ENCODE measurements at places on chromosomes 6 and 20.

DNA sequence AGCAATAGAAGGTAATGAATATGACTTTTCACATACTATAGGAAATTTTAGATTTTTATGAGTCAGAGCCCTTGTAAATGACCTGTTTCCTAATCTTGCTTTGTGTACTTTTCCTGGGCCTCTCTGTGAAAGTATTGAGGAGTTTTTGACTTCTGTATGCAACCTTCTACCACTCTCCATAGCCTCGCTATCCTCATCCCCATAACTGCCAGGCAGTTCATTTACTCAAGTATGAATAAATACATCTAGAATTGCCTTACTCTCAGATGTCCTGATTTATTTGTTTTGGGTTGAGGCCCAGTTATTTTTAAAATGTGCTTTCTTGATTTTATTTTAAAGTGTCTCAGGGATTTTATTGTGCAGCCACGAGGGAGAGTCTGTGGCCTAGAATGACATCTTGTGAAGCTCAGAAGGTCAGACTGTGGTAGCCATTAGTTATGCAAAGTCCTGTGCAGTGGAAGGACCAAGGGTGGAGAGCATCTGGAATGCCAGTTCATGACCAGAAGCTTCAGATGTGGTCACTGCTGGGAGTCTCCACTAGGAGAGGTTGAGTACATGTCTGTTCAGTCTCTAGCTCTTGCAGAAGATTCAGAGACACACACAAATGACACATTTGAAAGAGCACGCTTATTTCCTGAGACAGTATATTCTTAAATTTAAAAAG, 346.2 kb upstream of the IMPG1 start:
- no peak for DNase-seq

DNA sequence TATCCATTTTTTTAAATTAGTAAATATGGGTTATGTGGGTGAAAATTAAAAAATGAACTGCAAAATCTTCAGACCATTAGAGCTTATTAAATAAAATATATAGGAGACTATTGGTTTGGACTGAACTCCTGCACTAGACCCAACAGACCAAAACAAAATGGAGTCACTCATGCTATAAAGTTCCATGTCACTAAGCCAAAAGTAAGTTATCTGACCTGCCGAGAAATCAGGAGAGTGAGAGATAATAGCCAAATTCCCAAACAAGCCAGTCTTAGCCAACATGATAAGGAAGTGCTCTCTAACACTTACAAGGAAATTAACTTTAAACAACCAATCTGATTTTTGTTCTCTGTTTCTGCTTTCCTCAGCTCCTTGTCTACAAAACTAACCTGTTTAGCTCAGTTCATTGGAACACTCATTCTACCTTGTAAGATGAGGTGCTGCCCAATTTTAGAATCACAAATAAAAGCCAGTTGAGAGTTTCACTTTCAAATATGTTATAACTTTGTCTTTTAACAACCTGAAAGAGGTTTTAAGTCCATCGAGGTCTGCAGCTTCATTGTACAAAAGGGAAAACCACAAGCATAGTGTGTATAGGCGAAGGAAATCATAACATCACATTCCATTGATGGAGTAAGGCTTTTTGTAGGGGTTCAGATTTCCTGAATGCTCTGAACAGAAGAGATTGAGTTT, 220.5 kb downstream of the TENT5A start:
- no peak for DNase-seq

- DNase-seq: no peak
Measured at GRCh38 chr20:21103582-21104465, 2.3 kb downstream of the LINC00237 start.

DNA sequence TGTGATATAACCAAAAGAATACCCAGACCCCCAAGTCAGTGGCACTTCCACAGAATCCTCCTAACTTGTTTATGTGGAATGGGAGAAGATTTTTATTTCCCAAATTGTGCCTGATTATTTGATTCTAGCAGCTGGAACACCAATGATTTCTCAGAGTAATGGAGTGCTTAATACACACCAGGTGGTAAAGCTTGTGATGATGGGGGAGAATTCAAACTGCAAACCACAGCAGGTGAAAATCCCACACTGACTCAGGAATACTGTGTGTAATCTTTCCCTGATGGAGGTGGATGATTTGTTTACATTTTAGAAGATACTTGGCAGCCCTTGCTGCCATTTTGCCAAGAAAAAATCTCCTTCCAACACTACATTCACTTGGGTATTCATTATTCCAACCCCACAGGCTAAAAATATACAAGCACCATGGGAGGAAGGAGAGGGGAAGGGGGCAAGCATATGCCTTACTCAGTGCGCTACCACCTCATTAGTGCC, 212.7 kb upstream of the PLN start:
- no peak for DNase-seq

- DNase-seq: no peak
Measured at GRCh38 chr6:19662911-19663310, 174.3 kb upstream of the ID4 start.

GRCh38 chr6:84416043-84416657, 188.7 kb upstream of the CEP162 start:
- DNase-seq: no peak

- DNase-seq: no peak
Measured at GRCh38 chr20:40749985-40750506, 61.0 kb upstream of the MAFB start.

DNA sequence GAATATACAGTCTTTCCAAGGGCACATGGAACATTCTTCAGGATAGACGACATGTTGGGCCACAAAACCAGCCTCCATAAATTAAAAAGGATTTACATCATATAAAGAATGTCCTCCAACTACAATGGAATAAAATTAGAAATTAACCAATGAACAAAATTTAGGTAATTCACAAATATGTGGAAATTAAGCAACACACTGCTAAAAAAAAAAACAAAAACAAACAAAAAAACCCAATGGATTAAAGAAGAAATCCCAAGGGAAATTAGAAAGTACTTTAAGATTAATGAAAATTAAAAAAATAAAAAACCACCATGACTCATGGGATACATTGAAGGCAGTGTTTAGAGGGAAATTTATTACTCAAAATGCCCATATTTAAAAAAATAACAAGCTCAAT, 21.4 kb upstream of the NT5E start:
- no peak for DNase-seq

GRCh38 chr6:108677357-108677756, 116.6 kb downstream of the FOXO3 start:
- no peak for DNase-seq

DNA sequence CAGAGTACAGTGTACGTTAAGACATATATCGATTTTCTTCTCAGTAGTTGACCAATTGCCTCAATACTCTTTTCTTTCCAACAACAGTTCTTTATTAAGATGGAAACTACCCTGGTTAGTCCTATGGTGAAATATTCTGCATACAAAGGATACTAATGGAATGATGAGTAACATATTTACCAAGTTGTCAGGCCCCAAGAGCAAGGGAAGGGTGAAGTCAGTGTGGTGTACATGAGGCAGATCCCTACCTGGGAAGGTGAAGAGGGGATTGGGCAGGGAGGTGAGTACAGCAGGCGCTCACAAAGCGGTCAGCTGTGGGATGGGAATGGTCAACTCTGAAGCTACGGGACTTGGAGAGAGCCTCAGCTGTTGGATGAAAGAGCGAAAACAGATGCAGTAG, 29.7 kb downstream of the GJA1 start:
- DNase-seq: no peak

DNA sequence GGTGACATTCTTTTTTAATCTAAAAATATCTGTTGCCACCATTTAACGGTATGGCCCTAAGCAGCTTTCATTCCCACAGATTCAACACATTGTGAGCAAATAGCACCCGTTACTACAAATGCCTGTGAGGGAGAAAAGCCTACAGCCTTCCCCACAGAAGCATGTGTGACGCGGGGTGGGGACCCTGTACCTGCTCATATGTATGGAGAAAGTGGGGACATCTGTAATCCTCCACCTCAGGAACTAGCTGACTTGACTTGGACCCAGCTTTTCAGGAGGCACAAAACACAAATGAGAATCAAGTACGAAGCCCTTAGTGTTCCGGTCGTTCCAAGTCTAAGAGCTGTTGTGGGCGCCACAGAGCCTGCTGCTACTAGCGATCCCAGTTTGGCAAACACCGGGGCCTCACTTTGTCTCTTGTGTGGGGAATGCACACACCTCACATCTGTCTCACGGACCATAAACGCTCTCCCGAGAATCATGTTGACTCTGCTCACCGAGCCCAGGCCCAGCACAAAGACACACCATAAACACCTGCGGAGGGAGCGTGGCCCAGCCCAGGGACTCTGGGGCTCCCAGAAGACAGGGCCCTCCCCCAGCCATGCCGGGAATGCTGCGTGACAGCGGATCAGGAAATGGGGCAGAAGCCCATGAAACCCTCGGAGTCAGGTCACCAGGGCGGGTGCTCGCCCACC, 21.6 kb downstream of the DLL1 start:
- no peak for DNase-seq

- no peak for DNase-seq
Measured at GRCh38 chr6:7071405-7071804, 36.4 kb upstream of the RREB1 start.

GRCh38 chr6:39143238-39143930, 28.4 kb upstream of the SAYSD1 start:
- DNase-seq: no peak

DNA sequence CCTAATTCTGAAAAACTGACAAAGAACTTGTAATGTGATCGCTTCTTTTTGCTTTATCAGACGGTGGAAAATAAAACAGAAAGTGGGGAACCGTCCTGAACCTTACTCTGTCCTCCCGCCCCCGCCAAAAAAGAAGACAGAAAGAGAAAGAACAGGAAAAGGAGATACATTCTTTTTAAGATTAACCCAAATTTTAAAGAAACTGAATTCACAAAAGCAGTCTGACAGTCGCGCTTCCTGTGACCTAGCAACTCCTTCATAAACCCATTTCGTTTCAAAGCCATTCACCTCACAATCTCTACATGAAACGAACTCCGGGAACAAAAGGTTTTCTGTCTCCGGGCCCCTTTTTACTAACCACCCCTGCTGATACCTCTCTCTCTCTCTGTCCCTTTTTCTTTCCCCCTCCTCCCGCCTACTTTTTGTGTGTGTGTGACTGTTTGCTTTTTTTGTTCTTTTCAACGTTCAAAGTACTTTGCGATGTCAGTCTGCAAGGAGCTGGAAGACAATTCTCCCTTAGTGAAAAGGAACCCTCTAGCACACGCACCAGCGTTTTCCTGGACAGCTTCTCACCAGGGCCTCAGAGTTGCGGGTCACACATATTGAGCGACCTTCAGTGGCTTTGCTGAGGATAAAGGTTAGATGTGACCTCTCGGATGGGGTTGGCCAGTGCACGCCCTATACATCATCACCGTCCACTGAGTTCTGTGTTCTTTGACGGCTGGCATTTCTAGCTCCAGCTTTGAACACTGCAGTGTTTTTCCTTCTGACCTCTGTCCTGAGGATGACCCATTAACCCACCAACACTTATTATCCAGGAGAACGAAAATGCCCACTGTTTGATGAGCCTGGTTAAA, 530 bp upstream of the NEDD9 start:
- DNase-seq: no peak

Data from effector CD4-positive, alpha-beta T cell (primary cell).